Osteocyte (in vitro differentiated cells): ENCODE measurements at places on chromosomes 5 and 9. TPM values are rescaled to one million over a fixed set of nuclear protein-coding genes. Genes with fewer than 3 reads are reported as not detected.

- H3K27me3 ChIP-seq, result no peaks in the 10 kb centered on the region
- no peak for DNase-seq
- H3K4me1 ChIP-seq, result peaks cover 9% of the 10 kb centered on the region
- no peak overlapping the region for H3K27ac ChIP-seq
Measured at GRCh38 chr5:14726066-14726838, 61.7 kb downstream of the OTULIN start.

ANKRD20A1 gene
- 0.42 and 1.7 TPM in 2 replicates for total RNA-seq

DNA sequence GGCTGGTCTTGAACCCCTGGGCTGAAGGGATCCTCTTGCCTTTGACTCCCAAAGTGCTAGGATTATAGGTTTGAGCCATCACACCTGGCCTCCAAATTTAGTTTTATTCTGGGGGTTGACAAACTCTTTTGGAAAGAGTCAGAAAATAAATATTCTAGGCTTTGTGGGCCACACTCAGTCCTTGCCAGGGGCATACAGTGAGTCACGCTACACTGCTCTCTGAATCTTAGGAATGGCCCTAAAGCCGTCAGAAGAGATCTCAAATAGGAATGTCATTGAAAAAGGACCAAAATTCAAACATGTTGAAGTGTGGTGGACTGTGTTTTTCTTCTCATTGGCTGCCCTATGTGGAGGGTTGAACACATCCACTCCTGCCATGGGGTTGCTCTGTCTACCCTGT, 127.7 kb upstream of the BASP1 start:
- no peak overlapping the region for H3K4me3 ChIP-seq
- H3K27me3 ChIP-seq, result no peaks in the 10 kb centered on the region
- no peak for DNase-seq
- H3K27ac ChIP-seq, result peak overlapping the region; percentile 46
- H3K4me1 ChIP-seq, result peaks cover 16% of the 10 kb centered on the region

ANKRD31 gene
- 0.13 and 0.18 TPM in 2 replicates for total RNA-seq

DNA sequence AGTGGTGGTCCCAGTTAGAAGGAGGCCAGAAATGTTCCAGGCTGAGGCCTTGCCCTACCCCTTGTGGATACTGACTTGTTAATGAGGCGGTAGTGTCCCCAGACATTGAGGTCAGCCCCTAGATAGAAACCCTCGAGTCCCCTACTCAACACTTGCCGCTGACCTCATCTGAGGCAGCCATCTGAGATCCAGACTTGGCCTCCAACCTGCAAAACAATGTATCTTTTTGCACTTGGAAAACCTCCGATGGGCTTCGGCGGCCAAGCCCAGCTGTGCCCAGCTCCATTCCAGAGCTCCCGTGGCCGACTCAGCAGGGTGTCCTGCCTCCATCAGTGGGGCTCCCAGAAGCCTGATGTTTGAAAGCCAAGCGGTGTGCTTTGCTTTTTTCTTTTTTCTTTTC, 122.1 kb downstream of the WNK2 start:
- no peaks in the 10 kb centered on the region for H3K4me1 ChIP-seq
- H3K4me3 ChIP-seq, result no peak overlapping the region
- peaks cover 10% of the 10 kb centered on the region for H3K27me3 ChIP-seq
- H3K36me3 ChIP-seq, result no peaks in the 10 kb centered on the region
- peak; percentile 79 for DNase-seq

GRCh38 chr5:57955511-57955910, 472.9 kb upstream of the ACTBL2 start:
- H3K36me3 ChIP-seq, result no peaks in the 10 kb centered on the region
- no peak for DNase-seq
- H3K4me1 ChIP-seq, result no peaks in the 10 kb centered on the region
- H3K4me3 ChIP-seq, result no peak overlapping the region

HTR4 gene
- total RNA-seq, result not detected in 2 replicates

GFI1B gene
- total RNA-seq, result not detected in 2 replicates

LRRC19 gene
- total RNA-seq, result not detected in 2 replicates

GRCh38 chr5:73232266-73233041, 59.5 kb downstream of the TMEM174 start:
- peaks cover 55% of the 10 kb centered on the region for H3K4me1 ChIP-seq
- H3K27me3 ChIP-seq, result peaks cover 2% of the 10 kb centered on the region
- no peak overlapping the region for H3K4me3 ChIP-seq
- H3K36me3 ChIP-seq, result no peaks in the 10 kb centered on the region

- peaks cover 6% of the 10 kb centered on the region for H3K27me3 ChIP-seq
- H3K4me1 ChIP-seq, result no peaks in the 10 kb centered on the region
- H3K4me3 ChIP-seq, result no peak overlapping the region
- no peak overlapping the region for H3K27ac ChIP-seq
- no peak for DNase-seq
- H3K36me3 ChIP-seq, result no peaks in the 10 kb centered on the region
Measured at GRCh38 chr5:10161778-10162177, 87.9 kb downstream of the ATPSCKMT start.

MEIKIN gene
- total RNA-seq, result not detected in 2 replicates
